Activated CD4-positive, alpha-beta T cell treated with anti-CD3 and anti-CD28 coated beads for 36 hours (primary cell): ENCODE measurements at places on chromosomes 11 and 22. TPM values are rescaled to one million over a fixed set of nuclear protein-coding genes. Genes with fewer than 3 reads are reported as not detected.

The SMTNL1 gene
- not detected for total RNA-seq

DNA sequence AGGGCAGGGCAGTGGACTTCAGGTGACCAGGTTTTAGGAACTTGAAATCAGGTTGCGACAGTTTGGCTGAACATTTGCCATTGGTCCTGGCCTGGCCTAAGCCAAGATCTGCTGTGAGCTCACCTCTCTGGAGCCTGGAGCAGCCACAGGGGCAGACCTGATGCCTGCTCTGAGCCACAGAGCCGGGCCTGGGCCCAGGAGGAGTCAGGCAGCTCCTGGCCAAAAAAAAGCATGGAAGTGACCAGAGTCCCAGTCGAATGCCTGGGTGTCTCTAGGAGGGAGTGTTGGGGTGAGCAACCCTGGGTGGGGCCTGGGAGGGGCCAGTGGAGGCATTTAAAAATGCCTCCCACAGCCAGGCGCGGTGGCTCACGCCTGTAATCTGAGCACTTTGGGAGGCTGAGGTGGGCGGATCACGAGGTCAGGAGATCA, 6.0 kb upstream of the OMP start:
- no peak for DNase-seq

DNA sequence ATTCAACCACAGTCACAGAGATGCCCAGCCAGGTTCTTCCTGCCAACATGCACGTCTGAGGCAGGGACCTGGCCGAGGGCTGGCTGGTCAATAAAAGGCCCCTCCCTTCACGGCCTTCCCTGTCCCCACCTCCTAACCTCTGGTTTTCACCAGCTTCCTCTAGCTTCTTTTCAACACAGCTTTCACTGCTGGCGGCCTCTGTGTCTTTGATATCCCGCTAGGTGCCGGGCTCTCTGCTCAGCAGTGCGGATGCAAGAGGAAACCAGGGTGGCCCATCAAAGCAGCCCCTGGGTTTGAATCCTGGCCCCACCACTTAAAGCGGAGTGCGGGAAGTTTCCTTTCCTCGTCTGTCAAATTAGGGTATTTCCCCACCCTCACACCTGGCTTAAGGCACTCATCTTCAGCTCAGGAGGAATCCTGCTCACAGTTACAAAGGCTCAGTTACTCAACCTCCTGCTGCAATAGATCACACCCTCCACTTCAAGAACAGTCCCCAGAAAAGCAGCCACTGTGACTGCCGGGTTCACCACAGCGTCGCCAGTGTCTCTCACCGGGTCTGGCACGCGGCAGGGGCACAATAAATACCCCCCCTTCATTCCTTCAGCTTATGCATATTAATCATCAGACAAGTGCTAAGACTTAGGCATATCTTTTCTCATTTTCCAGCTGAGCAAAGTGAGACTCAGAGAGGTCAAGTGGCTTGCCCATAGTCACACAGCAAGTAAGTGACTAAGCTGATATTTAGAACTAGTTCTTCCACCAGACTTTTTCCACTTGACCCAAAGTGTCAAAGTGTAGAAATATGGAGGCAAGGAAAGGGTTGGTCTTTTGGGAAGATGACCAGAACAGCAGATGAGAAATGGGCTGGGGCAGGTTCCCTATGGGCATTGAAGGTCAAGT, 45.7 kb downstream of the TXN2 start:
- peak; percentile 75 for DNase-seq

DNA sequence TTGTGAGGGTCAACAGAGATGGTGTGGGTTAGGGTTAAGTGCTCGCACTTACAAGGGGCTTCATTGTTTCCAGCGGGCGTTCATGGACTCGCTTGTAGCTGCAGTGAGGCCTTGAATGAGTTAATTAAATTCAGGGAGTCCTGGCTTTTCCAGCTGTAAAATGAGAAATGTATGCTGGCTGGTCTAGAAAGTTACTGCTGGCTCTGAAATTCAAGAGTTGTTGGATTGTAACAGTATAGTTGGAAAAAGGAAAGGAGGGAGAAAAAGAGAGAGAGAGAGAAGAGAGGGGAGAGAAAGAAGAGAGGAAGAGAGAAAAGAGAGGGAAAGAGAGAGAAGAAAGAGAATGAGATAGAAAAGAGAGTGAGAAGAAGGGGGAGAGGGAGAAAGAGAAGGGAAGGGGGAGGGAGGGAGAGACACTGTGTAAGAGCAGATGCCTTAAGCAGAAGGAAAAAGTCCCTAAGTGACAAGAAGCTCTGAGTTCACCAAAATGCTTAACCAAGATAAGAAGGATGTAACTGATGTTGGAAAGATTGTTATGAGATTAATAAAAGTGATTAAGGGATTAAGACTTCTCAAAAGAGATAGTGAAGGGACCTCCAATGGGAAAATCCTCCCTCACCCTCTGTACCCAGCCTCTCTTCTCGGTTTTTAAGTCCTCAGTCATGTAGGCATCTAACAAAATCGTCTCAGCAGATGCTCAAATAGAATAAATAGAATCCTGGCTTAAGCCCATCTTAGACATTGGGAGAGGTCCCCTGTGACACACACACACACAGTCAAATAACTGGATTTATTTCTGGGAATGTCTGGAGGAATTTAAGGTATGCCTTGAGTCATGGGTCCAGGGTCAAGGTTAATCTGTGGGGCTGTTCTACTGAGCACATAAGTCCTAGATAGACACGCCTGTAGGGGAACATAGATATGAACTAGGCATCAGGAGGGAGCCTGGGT, 477.9 kb downstream of the MIAT start:
- DNase-seq, result no peak

DNA sequence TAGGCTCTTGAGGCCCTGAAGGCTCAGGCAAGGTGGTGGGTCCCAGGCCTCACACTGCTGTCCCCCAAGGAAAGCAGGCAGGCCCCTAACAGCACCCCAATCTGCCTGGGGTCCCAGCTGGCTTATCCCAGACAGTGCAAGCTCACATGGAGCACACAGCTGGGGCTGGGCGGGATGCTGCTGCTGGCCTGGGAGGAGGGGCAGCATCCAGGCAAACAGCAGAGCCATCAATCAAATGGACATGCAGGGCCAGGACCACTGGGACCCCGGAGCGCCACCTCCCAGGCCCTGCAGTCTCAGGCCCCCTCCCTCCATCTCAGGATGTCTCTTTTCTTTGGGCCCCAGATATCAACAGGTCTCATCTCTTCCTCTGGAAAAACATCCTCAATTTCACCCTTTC, 140.3 kb downstream of the BRD1 start:
- DNase-seq, result no peak

DNA sequence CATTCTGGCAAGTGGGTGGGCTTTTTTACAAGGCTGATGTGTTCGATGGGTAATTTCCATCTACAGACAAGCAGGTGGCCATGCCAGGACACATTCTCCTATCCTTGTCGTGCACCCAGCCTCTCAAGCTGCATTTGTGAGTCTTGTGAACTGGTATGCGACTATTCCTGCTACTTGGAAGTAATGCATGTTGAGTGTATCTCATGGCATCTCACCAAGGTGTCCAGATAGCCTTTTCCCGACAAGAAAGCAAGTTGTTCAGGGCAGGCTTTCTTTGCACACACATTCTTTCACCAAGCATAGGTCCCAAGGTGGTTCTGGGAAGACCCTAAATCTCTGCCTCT, 18.8 kb upstream of the SYT13 start:
- DNase-seq, result no peak

DNA sequence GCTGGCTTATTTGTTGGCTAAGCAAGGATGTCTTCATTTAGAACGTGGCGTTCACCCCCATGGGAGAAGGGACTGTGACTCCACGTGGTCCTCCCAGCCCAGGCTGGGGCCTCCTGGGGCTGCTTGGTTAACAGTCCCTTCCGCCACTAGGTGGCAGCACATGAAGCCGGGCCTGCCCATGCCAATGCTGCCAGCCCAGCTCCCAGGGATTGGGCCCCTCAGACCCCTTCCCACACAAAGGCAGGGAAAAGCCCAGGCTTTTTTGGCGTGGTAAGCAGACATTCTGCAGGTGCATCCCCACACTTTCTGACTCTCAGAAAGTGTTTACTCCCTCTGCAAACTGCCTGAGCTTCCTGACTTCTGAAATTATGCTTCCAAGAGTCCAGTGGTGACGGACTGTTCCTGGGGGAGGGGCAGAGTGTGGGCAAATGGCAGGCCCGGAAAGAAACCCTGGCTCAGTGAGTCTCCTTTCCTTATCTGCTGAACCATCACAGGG, 3.1 kb downstream of the CBX6 start:
- DNase-seq, result peak; percentile 91

The TMEM223 gene
- total RNA-seq, result 11.1 TPM
